ENCODE measurements at places on chromosomes 11 and 22. TPM values are rescaled to one million over a fixed set of nuclear protein-coding genes. Genes with fewer than 3 reads are reported as not detected.

- no peak for DNase-seq
These were observed at the start of gene OR5A2 for GRCh38 chr11:59426361-59427067. OR5A2 (minus strand) TSS chr11:59426413; CDS start chr11:59422953, 3,460 bp downstream.

DNA sequence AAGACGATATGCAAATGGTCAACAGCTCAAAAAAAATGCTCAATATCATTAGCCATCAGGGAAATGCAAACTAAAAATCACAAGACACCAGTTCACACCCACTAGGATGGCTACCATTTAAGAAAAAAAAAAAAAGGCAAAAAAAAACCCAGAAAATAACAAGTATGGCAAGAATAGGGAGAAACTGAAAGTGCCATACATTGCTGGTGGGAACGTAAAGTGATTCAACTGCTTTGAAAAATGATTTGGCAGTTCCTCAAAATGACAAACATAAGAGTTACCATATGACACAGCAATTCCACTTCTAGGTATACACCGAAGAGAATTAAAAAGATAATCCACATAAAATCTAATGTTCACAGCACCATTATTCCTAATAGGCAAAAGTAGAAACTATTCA, 47.5 kb downstream of the PICALM start:
- DNase-seq: no peak

DNA sequence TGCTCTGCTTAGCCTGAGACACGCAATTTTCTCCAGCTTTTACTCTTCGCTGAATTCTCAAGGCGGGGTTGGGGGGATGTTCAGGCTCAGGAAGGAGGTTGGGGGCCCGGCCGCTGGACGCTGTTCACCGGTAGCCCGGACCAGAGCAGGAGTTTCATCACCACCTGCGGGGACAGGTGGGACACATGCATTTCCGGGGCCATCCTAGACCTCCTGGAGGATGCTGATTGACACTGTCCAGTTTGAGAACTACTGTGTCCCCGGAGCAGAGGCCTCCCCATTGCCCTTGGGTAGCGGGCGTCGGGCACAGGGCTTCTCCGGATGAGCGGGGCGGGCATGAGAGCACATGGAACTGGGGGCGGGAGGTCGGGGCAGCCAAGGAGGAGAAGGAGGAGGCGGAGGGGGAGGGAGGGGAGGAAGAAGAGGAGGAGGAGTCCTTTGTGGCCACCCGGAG, 144.0 kb upstream of the GRK3 start:
- no peak for DNase-seq

TUB gene
- 14.7 TPM for polyA plus RNA-seq

DNA sequence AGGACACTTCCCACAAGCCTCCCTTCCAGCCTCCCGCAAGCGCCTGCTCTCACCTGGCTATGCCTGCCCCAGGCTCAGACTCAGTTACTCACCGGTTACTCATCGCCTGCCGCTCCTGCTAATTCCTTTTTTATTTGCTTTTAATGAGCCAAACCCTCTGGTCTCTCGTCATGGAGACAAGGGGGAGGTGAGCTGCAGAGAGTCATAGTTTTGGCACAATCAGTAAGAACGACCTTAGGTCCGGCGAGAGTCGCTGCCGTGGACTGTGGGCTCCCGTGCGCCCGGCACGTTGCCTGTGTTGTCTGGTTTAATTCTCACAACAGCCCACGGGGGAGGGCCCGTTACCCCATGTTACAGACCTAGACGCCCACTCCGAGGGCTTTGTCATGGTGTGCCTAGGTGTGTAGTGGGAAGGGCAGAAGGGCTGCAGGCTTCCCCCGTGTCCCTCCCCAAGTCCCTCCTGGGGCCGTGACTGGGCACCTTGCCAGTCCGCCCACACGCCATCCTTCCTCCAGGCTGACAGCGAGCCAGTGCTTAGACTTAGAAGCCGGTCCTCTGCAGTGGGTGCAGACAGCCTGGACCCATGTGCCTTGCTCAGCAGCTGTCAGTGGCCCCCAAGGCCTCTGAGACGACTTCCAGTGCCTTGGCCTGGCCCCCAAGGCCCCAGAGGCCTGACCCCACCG, 42.2 kb downstream of the WNT7B start:
- peak; percentile 71 for DNase-seq

DNA sequence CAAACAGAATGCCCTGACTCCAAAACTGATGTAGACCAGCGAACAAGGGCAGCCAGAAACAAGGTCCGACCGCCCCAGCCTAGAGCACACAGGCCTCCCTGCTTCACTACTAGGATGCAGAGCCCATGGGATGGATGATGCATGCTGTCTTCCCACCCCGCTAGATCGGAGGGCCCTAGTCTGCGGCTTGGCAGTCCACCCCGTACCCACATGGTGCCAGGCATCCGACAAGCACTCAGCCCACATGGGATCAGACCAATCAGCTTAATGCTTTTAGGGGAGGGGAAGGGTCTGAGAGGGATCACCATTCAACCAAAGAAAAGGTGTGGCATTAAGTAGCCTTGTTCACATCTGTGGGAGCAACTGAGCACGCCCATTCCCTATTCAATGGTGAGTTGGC, 30.6 kb downstream of the PISD start:
- no peak for DNase-seq

- DNase-seq: no peak
These were observed 32.4 kb downstream of the JAM3 start for GRCh38 chr11:134101282-134101681.

GRCh38 chr11:91261513-91261912, 963.1 kb upstream of the FAT3 start:
- DNase-seq: no peak

GDPD4 gene
- not detected for polyA plus RNA-seq

GRCh38 chr22:36411589-36412258, 24.0 kb upstream of the MYH9 start:
- no peak for DNase-seq

DNA sequence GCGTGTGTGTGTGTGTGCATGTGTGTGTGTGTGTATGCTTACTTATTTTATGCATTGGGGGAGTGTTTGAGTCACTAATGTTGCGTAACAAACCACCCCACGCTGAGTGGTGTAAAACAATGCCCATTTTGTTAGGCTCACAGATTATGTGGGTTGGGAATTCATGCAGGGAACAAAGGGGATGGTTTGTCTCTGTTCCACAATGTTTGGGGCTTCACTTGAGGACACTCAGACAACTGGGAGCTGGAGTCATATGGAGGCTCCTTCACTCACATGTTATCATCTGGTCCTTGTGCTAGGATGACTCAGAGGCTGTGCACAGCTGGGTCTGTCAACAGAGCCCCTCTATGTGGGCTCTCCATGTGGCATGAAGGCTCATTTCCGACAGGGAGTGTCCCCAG, 51.3 kb upstream of the LARGE1 start:
- no peak for DNase-seq

DNA sequence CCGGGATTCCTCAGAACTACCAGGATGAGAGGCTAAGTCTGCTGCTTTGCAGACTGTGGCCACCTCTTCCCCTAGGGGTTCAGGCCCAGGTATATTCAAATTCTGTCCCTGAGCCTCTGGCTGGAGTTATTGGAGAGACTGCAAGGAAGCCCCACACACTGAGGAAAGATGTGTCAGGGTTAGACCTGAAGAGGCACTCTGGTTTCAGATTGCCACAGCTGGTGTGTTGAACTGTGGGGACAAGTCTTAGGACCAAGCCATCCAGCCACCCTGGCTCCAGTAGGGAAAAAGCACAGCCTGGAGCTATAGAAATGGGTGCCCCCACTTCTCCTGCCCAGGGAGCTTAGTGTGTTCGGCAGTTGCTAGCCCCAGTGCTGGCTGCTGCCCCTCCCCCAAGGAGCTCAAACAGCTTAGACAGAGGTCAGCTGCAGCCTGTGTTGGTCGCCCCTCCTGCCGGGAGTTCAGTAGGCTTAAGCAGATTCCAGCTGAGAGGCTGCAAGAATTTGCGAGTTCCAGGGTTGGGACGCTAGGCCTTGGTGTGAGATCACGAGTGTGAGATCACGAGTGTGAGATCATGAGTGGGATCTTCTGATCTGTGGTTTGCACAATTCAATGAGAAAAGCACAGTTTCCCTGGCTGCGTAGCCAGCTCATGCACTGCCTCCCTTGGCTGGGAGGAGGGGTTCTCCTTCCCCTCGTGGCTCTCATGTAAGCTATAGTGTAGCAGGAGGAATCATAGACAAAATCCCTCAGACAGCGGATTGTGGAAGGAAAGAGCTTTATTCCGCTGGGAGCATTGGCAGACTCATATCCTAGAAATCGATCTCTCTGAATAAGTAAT, 552.1 kb upstream of the CHORDC1 start:
- no peak for DNase-seq

GRCh38 chr11:86518211-86518610, 143.5 kb downstream of the CCDC81 start:
- no peak for DNase-seq

GRCh38 chr11:17156283-17156682, 51.5 kb downstream of the PIK3C2A start:
- no peak for DNase-seq

RHBDD3 gene
- 13.8 TPM for polyA plus RNA-seq

OR10A2 gene
- polyA plus RNA-seq: not detected

LINC01488 gene
- not detected for polyA plus RNA-seq

SNX32 gene
- polyA plus RNA-seq: 0.30 TPM

GRCh38 chr11:78995171-78995570, 420.5 kb upstream of the NARS2 start:
- DNase-seq: no peak

SLC35E4 gene
- polyA plus RNA-seq: 3.4 TPM

DNA sequence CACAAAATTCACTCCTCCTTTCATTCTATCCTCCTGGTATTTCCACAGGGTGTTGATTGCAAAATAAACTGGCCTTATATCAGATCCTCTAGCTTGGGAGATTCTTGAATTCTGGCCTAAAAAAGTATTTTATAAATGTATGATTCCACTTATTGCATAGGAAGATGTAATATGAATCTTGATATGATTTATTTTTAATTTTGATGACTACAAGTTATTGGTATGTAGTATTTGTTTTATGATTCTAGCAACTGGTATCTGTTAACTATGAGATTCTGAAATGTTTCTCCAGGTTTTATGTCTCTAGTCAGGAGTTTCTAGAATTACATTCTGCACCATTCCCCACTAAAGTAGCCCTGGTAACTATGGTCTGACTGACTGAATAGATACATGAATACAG, 373.9 kb upstream of the C11orf87 start:
- no peak for DNase-seq

DNA sequence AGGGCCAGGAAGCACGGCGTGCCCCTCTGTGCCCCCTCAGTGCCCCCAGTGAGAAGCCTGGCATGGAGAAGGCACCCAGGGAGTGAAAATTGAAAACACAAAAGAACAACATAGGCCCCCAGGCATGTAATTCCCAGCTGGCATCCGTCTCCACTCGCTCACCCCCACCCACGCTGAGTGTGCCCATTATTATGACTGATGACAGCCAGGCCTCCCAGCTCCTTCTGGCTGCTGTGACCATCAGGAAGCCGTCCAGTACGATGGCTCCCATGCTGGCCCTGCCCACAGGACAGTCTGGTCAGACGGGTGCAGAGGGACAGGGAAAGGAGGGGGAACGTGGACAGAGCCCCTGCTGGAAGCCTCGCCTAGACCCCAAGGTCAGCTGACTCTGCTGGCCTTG, 30.1 kb downstream of the ELFN2 start:
- no peak for DNase-seq
